ENCODE measurements at places on chromosomes 5 and 9. TPM values are rescaled to one million over a fixed set of nuclear protein-coding genes. Genes with fewer than 3 reads are reported as not detected.
A peak's percentile ranks its signal among the peaks of the same experiment; 100 is the strongest.

- DNase-seq, result no peak
Measured at GRCh38 chr5:77845324-77845646, 69.1 kb upstream of the TBCA start.

DNA sequence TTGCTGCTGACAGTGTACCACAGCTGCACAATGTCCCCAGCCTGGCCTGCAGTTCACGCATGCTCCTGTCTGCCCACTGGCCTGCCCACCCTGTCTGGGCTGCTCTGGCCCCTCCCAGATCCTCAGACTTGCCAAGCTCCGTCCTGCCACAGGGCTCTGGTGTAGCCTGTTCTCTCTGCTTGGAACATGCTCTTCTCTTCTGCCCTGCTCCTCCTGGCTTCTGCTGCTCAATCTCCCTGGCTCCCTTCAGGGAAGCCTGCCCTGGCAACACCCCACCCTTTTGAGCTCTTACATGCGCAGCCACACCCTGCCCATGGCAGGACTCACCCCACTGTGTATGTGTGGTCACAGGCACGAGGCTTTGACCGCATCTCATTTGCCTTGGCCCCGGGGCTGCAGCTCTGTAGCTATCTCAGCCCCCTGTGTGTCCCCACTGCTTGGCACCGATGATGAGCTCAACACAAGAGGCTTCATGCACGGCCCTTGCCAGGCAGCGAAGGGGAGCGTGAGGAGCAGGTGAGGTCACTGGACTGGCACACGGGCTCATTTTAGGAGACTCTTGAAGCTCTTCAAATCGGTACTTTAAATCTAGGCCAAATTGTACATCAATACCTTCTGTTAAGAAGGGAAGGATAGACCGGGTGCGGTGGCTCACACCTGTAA is 20.4 kb upstream of the BRD3 start:
- no peak for DNase-seq

DNA sequence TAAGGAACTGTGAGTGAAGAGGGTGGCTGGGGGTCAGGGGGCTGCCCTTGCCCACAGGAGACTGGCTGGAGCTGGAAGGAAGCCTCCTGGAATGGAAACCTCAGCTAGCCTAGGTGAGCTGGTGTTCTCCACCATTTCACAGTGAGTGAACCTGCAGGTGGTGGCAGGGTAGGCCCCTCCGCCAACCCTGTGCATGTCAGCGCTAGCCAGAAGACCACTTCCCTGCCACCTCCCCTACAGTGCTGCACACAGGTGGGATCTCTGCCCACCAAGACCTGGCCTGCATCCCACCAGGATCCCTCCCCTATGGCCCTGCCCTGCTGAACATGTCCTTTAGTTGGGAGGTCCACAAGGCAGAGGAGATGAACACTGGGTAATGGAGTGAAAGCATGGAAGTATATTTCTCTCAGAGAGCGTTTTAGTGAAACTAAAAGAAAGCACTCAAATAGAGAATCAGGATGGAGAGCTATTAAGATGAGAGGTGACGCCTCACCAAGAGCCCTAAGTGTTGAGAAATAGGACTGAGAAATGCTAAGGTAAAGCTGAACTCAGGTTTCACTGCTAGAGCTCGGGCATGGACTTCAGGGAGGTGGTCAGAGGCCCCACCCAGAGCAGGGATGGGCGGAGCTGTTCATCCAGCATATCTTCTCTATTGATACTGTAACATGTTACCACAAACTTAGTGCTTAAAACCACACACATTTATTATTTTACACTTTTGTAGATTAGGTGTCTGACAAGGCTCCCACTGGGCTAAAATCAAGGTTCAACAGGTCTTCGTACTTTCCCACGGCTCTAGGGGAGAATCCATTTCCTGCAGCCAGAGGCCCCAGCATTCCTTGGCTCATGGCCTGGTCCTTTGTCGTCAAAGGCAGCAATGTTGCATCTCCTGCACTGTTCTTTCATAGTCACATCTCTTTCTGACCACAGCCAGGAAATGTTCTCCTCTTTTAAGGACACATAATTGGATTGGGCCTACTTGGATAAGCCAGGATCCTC is 83.2 kb downstream of the DIRAS2 start:
- DNase-seq, result no peak

DNA sequence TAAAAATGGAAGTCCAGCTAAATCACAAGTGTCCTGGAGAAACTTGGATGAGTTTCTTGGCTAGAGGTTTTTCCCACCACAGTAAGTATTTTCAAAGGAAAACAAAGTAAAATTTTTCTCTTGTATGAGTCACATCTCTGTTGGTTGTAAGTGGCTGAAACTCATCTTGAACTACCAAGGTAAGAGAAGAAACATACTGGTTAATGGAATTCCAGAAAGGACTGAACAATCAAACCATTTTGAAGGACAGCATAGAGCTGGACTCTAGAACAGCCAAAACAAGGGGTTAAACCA is 102.8 kb upstream of the CDKN2B start:
- no peak for DNase-seq

DNA sequence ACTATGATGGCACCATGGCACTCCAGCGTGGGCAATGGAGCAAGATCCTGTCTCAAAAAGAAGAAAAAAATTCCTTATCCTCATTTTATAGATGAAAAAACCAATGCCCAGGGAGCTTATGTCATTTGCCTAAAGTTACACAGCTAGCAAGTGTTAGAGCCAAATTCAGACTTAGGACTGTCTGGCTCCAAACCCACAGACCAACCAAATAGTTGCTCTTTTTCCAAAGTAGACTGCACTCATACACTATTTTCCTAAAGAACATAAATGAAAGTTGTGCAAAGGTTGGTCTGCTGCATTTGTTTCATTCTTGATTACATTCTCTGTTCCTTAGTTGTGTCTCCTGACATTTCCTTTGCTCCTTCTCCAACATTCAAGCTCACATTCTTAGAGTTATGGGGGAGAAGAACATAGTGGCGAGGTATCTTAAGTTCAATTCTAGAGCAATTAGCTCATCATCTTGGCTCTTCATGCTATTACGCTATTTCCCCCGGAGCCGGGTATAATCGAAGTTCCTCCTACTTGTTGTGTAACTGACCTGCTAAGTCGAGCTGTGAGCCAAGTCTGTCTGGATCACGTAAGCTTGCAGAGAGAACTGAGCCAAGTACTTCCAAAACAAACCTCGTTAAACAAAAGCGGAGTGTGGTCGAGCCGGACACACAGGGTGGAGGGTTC is 138.3 kb downstream of the RFK start:
- DNase-seq, result peak; percentile 44

DNA sequence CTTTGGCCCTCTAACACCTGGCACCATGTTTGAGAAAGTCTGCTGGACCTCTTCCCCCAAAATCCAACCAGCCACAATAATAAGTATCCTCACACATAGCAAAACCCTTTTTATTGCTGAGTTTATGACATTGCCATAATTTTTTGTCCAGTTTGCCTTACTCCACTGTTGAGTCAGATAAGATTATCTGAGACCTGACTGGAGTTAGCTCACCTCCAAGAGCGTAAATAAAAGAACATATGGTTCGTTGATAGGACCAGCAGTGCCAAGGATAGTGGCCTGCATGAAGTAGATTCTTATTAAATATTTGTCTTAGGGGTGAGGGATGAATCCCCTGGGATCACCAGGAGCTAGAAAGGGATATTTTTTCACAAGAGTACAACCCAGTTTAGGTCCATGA is 510.6 kb upstream of the MPDZ start:
- DNase-seq, result no peak

GRCh38 chr9:89530726-89531125 is 32.8 kb upstream of the SEMA4D start:
- DNase-seq, result no peak

The C9 gene
- total RNA-seq, result not detected

DNA sequence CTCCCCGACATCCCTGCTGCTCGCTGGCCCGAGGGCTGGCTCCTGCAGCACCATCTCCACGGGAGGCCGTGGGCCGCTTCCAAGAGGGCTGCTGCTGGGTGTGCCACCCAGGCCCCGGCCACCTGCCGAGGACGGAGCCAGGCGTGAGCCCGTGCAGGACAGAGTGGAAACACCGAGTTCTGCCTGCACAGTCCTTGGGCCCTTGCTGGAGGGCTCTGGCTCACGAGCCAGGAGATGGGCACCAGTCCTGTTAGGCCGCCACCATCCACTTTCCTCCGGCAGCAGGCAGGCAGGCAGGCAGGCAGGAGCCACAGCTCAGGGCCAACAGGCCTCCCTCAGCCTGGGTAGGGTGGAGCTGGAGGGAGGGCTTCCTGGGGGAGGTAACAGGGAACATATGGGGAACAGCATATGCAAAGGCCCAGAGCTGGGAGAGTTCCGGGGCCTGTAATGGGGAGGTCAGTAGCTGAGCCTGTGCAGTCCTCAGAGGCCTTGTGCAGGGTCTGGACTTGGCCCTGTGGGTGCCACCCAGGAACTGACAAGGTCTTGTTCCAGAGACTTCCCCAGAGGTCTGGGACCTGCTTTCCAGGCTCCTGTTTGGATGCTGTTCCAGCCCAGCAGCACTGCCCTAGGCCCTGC is 31.9 kb downstream of the RXRA start:
- no peak for DNase-seq

The PCA3 gene
- total RNA-seq, result not detected

DNA sequence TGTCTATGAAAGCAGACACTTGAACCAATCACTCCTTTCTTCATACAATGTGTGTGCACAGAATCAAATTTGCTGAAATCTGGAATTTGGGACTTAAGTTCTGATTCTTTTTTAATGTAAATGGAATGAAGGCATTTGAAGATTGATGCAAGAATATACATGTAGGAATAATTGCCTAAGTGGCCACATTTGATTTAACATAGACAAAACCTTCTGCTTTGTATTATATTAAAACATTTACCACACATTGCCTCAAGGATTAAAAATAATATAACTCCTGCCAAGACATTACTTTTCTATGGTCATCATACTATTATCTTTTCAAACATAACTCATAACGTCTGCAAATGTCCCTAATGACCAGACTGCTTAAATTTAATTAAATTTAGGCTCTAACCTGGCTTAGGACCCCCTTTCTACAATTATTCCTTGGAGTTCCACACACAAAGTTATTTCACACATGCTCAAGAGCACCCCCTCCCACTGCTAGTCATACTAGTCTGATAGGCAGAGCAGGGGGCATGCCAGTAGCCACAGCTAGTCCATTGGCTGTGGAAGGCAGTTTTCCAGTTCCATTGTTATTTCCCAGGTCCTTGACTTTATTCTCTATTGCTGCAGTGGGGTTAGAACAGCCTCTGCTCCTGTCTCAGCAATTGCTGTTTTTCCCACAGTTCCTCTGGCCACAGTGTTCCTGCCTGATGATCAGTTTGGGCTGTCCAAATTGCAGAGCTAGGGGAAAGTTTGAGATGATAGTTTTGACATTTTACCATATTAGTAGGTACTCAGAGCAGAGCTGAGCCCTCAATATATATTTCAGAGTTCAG is 360.6 kb upstream of the GRAMD2B start:
- no peak for DNase-seq

DNA sequence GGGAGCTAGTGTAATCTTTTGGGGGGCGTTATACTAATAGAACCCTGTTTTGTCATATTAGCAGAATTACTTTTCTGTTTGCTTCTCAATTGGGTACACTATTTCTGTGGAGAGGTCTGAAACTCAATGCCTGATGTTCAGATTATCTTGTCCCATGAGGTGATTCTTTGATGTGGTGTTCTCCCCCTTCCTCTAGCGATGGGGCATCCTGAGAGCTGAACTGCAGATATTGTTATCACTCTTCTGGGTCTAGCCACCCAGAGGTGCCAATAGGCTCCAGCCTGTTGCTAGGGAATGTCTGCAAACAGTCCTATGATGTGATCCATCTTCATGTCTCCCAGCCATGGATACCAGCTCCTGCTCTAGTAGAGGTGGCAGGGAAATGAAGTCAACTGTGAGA is 233.1 kb upstream of the RASA1 start:
- DNase-seq, result no peak

GRCh38 chr9:100911273-100911672 is 117.3 kb upstream of the PLPPR1 start:
- DNase-seq, result no peak

GRCh38 chr9:136050266-136050700 is 44.8 kb downstream of the NACC2 start:
- no peak for DNase-seq

The SH2D3C gene
- 18.2 TPM for total RNA-seq

DNA sequence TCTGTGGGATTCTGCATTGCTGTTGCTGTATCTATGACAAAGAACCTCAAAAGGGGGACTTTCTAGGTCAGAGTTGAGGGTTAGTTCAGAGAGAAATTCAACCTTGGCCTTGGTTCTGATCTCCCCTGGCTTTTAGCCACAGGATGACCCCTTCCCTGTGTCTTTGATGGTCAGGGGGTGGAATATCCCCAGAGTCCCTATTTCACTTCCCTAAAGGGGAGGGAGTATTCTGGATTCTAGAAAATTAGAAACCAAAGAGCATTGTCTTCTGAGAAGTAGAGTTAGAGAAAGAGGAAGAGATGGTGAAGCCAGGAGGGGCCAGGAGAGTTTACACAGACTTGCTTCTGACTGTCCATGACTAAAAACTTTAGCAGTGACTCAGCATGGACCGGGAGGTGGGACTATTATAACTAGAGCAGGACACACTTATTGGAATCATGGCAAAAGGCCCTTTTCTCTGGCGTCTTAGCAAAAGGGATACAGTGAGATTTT is 56.2 kb upstream of the LPAR1 start:
- DNase-seq, result no peak

DNA sequence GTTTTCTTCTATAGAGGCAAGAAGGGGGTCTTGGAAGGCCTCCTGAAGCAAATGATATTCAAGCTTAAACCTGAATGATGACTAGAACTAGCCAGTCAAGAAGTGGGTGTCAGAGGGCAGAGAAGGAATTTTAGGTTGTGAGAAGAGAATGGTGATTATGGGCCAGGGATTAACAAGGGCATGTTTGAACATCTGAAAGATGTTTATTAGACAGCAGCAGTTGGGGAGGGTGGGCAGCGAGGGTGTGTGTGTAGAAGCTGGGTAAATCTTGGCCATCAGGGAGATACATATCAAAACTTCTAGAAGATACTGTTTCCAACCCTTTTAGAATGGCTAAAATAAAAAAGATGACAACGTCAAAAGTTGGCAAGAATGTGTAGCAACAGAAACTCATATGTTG is 54.5 kb downstream of the MAN2A1 start:
- DNase-seq, result no peak

The TYRP1 gene
- 74.1 TPM for total RNA-seq

DNA sequence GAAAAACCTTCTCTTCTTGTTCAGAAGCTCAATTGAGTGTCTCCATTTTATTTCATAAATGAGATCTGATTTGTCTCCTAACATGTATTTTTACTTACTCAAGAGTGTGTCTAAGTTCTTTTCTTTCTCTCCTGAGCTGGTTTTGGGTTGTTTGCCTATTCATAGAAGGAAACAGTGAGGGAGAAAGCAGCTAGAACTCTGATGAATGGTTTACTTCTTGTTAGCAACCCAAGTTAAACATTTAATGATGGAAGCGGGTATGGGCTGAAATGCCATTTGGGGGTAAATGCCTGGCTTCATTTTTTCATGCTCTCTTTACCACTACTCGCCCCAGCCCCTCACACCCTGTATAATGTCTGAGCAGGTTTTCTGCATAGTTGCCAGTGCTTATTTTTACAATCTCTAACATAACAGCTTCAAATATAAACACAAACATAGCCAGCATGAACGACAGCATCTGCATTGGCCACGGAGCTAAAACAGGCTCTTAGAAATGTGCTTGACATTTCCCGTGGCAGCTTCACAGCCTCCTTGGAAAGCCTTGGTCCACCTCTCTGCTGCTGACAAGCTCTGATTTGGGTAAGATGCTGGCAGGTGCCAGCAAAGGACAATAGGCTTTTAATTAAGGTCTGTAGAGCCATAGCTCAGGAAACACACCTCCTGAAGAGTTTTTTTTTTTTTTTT is 321.1 kb downstream of the ARHGEF28 start:
- no peak for DNase-seq
